GM03348 (cell line): ENCODE measurements at places on chromosomes 16 and 17.
A peak's percentile ranks its signal among the peaks of the same experiment; 100 is the strongest.

DNA sequence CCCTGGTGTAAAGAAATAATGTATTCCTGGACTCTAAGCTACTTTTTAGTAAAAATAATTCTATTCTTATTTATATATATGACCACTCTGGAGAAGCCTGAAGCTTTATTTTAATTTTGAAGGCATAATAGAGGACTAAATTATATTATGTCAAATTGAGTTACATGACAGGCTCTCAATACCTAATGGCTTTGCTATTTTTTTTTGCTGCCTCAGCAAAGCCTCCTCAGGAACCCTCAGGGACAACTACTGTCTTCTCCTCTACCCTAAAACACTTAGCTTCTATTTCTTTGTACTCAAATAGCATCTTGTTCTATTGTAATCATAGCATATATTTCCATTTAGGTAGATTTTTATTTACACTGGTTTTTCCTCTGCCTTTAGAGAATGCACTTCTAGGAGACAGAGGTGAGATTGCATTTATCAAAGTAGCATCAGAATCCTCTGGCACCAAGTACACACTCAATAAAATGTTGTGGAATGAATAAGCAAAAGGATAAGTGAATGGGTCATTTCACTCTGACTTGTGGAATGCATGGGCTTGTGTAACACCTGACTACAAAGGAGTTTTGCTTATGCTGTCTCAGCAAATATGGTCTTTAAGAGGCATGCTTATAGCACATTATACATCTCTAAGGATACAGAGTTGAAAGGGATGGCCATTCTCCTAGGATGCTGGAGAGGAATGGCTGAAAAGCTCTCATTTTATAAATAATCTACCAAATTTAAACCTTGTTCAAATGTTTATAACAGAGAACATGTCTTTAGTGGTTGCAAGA is 605.2 kb downstream of the KCNJ2 start:
- no peak for DNase-seq

- peak; percentile 72 for DNase-seq
Measured at GRCh38 chr17:58338841-58339754, 10.5 kb upstream of the TSPOAP1 start.

DNA sequence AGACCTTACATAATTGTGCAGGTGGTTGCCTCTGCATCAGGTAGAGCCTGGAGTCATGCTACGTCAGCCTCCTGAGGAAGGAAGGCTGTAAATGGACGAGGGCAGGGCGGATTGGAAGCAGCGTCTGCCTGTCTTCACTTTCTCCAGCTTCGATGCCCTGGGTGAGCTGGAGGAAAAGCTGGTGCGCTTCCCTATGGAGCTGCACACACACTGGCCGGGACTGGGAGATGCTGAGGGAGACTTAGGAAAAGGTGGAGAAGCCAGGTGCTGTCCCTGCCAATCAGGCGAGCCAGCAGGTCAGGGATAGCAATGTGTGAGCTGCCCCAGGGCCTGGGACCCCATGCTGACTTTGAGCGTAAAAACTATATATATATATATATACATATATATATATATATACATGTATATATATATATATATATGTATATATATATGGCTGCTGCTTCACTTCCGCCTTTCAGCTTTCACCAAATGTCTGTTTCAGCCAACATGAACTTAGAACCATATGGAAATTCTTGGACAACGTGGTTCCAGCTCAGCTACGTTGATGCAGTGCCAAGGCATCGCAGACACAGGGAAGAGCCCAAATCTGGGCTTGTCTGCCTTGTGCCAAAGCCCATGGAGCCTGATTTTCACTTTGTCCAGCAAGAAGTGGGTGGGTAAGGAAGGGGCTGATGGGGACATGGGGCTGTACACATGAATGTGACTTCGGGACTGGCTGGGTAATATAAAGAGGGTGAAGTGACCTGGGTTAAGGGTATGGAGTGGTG is 71.5 kb upstream of the NKD1 start:
- no peak for DNase-seq

GRCh38 chr17:32783602-32784001 is 93.3 kb downstream of the MYO1D start:
- peak; percentile 61 for DNase-seq

DNA sequence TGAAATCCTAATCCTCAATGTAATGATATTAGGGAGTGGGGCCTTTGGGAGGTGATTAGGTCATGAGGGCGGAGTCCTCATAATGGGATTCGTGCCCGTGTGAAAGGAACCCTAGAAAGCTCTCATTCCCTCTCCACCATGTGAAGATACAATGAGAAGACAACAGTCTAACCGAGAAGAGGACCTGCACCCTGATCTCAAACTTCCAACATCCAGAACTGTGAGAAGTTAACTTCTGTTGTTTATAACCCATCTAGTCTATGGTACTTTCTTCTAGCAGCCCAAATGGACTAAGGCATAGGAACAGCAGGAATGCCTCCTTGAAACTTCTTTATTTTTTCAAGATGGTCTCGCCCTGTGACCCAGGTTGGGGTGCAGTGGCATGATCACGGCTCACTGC is 24.7 kb downstream of the WSB1 start:
- no peak for DNase-seq

DNA sequence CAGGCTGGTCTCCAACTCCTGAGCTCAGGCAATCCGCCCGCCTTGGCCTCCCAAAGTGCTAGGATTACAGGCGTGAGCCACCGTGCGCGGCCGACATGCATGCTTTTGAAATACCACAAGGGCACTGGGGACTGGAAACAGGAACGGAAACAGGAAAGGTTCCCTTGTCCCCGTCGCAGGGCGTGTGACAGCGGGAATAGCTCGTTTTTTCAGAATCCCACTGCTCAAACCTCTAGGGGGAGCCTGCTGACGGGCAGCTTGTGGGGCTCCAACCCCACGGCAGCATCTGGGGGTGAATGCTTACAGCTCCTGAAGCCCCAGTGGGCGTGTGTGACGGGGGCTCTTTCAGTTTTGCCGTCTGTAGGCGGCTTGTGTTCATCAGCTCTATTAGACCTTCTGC is 18.8 kb upstream of the ASGR2 start:
- peak; percentile 32 for DNase-seq

DNA sequence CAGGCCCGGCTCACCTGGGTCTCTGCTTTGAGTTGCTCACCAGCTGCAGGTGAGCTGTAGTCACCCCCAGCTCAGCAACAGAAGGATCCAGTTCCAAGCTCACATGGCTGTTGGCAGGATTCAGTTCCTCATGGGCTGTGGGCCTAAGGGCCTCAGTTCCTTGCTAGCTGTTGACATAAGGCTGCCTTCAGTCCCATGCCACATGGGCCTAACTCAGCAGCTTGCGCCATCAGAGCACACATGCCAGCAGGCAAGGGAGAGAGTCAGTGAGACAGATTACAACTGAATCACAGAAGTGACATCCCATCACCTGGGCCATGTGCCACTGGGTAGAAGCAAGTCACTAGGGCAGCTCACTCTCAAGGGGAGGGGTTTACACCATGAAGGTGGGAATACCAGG is 24.7 kb downstream of the PSMD7 start:
- DNase-seq = no peak

GRCh38 chr17:1714427-1714979 is 4.3 kb upstream of the TLCD2 start:
- peak; percentile 96 for DNase-seq

- DNase-seq = peak; percentile 18
Measured at GRCh38 chr17:75970011-75970523, 8.9 kb downstream of the ACOX1 start.

DNA sequence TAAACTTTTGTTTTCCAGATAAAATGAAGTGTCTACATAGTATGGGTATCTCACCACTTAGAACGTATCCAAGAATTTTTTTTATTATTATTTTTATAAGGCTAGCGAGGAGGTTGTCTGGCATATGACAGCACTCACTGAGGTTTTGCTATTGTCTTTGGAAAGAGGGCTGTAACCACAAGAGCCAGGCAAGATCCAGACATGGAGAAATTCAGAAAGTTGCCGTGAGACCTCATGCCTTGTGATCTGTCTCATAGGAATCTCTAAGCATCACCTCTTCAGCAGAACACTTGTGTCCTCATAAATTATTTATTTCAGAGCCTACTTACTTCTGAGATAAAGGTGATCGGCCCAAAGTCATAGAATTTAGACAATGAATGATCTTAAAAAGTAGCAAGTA is 410.8 kb downstream of the CDH11 start:
- DNase-seq = peak; percentile 17

GRCh38 chr17:1362065-1362848 is 37.8 kb downstream of the YWHAE start:
- DNase-seq = no peak

- no peak for DNase-seq
Measured at GRCh38 chr16:67146523-67147357, 4.1 kb downstream of the B3GNT9 start.

- DNase-seq = no peak
Measured at GRCh38 chr17:8946476-8946875, 19.0 kb downstream of the PIK3R5 start.

GRCh38 chr16:6155271-6155670 is 1057.7 kb upstream of the EEF2KMT start:
- DNase-seq = no peak

- no peak for DNase-seq
Measured at GRCh38 chr16:51666074-51666473, 515.0 kb upstream of the SALL1 start.

DNA sequence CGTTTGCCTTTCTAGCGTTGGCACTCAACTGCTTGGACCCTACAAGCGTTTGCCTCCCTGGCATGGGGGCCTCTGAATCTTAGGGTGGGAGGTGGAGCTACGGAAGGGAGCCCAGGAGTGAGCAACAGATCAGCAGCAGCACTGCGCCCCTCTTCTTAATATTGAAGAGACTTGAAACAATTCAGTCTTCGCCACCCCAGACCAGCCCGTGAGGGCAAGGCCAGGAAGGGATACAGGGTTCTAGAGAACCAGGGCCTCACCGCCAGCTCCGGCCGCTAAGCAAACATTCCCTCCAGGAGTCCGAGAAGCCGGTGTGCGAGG is 1.5 kb upstream of the GPRC5C start:
- DNase-seq = no peak

GRCh38 chr16:22898874-22899348 is 84.9 kb downstream of the HS3ST2 start:
- DNase-seq = peak; percentile 37

GRCh38 chr17:4249452-4250029 is 14.2 kb downstream of the ANKFY1 start:
- peak; percentile 54 for DNase-seq

DNA sequence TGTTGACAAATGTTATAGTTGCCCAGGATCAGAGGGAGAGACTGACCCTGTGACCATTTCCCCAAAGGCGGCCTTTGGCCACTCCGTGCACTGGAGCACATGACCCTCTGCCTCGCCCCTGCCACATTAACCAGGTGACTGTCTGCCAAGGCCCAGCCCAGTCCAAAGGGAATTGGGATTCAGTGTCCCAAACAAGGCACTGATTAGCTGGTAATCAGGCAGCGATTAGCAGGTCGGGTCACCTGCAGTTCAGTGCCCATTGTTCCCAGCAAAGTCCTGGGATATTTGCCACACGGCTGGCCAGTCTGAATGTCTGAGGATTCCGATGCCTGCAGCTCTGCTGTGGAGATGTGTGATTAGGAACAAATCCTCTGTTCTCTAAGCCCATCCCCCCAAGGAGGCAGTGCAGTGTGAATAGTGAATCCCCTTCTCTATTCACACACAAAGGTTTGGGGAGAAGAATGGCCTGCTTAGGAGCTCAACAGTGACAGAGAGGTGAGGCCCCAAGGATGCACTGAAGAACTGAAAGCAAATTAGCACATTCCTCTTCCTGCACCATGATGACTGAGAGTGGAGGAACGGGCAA is 123.1 kb upstream of the MAF start:
- no peak for DNase-seq

DNA sequence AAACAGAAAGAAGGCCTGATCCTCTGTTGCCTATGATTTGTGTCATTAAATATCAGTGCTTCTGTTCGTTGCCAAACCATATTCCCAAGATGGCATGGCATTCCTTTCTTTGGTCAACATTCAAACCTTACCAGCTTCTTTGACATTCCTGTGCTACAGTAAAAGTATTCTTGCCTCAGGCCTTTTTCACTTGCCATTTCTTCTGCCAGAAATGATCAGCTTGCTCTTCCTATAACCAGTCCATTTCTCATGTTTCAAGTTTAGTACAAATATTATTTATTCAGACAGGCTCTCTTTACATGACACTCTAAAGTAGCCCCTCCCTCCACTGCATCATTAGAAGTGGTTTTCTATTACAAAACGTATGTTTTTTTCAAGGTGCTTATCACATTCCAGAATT is 278.3 kb downstream of the KCNJ2 start:
- DNase-seq = no peak

DNA sequence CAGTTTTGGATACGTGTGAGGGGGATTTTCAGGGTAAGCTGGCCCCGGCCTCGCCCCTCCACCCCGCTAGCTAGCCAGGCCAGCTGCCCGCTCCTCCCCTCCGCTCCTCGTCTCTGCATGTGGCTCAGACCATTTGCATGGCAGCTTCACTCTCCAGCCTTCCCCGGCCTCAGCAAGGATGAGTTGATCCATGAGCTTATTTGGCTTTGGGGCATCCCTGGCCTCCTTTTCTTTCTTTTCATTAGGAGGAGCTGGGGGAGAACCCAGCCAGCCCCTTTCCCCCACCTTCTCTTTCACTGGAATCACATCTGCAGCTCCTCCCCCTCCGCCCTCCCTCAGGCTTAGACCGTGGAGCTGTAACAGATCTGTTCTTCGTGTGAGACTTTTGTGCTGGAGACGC is 30.7 kb downstream of the ELAC2 start:
- no peak for DNase-seq
